ENCODE measurements at places on chromosomes 12 and 14.
A peak's percentile ranks its signal among the peaks of the same experiment; 100 is the strongest.

- DNase-seq = peak; percentile 46
Measured at GRCh38 chr12:40010899-40011774, 94.7 kb downstream of the SLC2A13 start.

DNA sequence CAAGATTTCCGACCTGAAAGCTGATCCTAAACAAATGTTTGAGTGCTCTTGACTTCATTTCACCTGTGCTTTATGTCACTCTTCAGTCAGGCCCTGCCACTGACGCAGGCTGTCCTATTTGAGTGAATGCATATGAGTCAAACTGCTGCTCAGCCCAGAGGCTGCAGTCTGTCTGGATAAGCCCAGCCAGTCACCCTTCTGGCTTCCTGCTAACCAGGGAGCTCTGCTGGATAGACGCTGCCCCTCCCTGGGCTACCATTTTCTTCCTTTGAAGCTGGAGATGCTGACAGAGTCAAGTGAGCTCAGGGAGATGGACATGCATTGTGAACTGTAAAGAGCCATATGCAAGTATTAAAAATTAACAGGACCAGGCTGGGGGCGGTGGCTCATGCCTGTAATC lies 5.1 kb upstream of the TUNAR start:
- DNase-seq = no peak

DNA sequence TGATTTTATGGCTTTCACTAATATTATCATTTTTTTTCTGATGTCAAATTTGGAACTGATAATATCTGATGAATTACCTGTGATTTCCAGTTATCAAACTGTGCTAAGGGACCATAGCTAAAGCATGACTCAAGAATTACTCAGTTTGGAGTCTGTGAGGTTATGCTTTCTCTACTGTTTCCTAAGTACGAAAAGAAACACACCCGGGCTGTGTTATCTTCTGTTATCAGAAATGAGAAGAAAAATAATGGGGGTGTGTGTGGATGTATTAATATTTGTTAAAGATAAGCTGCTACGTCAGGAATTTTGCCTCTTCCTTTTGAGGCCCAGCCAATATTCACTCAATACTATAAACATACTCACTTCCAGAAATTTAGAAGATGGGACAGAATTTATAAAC lies 1401.9 kb upstream of the FLRT2 start:
- DNase-seq = no peak

GRCh38 chr12:44000309-44000952 lies 164.6 kb downstream of the TMEM117 start:
- peak; percentile 24 for DNase-seq
